ENCODE measurements at places on chromosomes 2 and 18.

GRCh38 chr2:85959185-85959584 is 70.4 kb upstream of the ST3GAL5 start:
- DNase-seq, result no peak

DNA sequence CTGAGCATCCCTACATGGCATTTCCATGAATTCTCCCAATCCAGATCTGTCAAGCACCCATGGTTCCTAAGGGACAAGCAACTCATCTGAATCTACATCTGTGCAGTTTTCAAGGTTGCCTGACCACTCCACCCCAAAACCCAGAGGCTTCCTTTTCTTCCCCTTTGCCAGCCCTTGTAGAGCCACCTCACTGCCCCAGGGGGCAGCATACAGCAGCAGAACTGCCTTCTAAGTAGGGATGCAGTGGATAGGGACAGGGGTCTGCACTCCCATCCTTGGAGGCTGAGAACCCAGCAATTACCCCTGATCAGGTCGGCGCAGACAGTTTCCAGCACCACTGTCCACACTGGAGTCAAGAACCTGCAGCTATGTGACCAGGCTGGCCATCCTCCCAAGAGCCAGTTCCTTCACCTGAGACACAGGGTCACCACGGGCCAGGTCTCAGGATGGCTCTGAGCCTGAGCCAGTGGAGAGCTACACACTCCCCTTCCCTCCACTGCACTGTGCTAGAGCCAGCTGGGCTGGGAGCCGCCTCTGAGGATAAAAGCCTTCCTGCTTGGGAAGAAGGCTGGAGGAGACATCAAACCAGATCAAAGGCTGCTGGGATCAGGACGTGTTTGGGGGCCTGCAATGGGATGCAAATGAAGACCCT is 283.1 kb downstream of the CELF4 start:
- peak; percentile 21 for DNase-seq

DNA sequence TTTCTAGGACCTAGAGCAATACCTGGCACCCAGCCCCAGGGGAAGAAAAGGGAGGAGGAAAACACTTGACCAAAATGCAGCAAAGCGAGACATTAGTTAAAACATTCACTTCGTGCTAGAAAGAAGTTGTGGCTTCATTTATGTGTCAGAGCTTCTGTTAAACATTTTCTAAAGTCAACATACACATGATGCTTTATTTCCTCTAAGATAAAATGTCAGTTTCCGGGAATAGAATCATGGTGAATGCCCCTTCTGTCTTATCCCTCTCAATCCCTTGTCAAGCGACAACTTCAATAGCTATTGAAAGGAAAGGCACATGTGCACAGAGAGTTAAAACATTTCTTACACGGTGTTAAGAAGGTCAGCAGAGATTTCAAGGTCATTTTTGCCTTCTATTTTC is 404.6 kb upstream of the CWC22 start:
- no peak for DNase-seq

DNA sequence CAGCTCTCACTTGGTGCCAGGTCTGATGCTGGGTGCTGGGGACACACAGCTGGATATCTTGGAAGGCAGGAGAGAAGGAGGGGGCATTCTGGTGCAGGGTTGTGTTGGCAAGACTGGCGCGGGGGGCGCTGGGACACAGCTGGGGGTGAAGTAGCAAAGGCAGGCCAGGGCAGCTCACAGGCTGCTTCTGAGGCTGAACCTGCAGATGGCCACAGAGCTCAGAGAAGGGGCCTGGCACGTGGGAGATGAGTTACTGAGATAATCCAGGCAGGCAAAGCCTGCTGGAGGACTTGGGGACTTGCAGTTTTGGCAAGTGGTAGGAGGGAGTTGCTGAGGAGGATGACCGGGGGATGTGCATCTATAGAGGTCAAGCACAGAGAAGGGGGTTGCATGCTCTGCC is 16.2 kb upstream of the DGKD start:
- no peak for DNase-seq

DNA sequence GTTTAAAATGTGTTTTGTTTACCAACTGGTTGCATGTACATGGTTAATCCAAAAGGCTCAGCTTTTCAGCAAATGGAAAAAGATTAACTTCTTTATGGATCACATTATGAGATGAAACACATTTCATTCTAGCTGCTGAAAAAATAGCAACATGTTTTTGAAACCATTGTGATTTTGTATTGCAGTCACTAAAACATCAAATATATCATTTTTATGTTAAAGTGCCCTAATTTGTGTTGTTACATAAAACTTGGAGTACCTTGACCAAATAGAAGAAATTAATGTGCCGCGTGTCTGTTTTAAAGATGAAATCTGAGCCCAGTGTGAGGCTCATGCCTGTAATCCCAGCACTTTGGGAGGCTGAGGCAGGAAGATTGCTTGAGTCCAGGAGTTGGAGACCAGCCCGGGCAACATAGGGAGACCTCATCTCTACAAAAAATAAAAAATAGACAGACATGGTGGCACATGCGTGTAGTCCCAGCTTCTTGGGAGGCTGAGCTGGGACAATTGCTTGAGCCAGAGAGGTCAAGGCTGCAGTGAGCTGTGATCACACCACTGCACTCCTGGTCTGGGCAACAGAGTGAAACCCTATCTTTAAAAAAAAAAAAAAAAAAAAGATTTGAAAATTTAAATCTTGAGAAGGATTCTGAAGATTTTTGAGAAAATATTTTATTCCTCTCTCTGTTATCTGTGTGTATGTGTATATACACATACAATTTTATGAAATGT is 96.6 kb downstream of the FMNL2 start:
- no peak for DNase-seq

DNA sequence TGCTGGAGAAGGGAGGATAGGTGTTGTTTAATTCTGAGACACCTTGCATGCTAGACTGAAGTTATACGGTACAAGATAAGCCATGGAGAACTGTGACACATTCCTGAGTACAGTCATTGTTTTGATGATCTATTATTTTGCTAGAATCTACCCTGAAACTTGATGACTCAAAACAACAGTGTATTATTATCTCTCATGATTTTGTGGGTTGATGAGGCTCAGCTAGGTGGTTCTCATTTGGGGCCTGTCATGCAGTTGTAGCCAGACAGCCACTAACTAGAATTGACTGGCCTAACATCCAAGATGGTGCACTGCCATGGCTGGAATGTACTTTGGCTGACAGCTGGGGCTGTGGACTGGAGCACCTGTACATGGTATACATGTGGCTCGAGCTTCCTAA is 5.4 kb upstream of the IL1R1 start:
- no peak for DNase-seq

GRCh38 chr18:77001979-77002378 is 130.6 kb downstream of the MBP start:
- DNase-seq, result no peak

DNA sequence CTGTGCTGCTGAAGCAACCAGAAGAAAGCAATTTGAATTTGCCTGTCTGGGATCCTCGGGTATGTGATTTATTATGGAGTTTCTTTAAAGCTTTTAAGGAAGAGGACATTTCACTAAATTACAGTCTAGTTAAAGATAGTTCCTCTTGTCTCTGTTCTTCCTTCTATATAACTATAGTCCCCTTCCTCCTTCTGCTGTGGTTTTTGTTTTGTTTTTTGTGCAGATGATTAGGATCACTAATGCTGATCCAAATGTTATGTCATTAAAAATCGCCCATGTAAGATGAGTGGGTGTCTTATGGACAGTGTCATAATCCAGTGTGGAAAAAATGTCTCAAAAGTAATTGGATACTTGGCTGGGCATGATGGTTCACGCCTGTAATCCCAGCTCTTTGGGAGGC is 24.7 kb downstream of the PAPOLG start:
- DNase-seq, result no peak

DNA sequence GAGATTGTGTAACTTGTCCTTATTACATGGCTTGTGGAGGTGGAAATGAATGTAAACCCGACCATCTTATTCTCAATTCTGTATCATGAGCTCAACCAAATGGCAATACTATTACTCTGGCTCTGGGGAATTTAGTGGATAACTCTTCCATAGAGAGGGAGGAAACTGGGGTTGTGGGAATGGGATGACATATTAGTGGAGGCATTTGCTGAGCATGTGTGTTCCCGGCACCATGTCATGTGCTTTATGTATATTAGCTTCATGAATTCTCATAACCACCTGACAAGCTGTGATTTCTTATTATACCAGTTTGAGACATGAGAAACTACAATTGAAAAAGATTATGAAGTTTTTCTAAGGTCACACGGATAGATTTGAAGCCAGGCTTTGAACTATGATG is 112.8 kb upstream of the TMEFF2 start:
- no peak for DNase-seq

GRCh38 chr2:182715121-182715891 is 751 bp upstream of the DNAJC10 start:
- DNase-seq, result no peak

DNA sequence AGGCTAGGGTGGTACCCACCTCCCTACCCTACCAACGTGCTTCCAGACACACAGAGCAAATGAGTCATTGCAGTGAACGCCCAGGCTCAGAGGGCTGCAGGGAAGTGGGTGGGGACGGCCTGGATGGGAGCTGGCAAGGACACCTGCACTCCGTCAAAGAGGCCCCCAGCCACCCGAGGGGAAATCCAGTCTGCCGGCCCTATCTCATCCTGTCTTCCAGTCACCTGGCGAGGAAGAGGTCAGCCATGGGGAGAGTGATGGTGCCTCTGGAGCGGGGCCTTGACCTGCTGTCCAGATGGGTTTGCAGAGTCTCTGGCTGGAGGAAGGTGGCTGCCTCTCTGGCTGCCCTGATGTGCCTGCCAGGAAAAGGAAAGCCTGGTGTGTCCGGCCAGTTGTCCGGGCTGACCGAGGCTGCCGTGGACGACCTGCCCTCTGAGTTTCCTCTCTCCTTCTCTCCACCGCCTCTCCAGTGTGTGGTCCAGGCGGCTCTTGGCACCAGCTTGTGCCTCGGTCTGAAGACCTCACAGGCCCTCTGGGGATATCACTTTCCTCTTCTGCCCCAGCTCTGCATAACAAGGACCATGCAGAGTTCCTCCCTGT is 209.7 kb upstream of the COPS8 start:
- peak; percentile 20 for DNase-seq

GRCh38 chr18:9244376-9244775 is 90.2 kb upstream of the TWSG1 start:
- DNase-seq, result no peak

- no peak for DNase-seq
Observed at GRCh38 chr2:60453872-60454271, 99.6 kb downstream of the BCL11A start.

DNA sequence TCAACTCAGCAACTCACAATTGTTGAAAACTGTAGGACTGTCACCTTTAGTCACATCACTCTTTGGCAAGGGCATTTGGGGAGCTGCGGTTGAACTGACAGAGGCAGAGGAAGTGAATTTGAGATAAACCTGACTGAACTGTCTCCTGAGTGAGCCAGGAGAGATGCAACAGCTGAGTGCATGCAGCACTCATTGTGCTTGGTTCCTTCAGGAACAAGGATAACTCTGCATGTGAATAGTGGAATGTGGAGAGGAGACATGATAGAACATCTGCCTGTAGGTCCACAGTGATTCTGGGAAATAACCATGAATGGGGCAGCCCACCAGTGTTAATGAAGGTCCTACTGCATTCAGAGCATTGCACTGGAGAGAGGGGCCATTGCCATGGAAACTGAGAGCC is 494.7 kb downstream of the STK39 start:
- no peak for DNase-seq

DNA sequence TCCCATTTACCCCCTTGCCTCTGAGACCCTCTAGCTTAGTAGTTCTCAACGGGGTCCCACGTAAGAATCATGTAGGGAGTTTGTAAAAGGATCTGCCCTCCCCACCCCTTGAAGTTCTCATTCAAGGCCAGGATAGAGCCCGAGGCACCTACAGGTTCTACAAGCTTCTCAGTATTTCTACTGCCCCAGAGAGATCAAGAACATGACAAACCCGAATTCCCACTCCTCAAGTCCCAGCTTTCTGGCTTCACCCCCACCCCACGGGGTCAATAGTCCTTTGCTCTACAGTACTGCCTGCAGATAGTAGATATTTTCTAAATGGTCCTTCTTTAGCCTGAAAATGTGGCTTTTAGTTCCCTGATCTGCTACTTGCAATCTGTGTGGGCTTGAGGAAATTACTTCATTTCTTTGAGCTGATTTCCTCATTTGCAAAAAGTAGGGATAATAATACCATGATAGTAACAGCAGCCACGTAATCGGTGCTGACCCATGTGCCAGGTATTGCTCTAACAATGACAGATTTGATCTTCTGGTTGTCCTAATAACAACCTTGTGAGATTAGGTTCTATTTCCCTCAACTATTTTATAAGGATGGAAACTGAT is 7.1 kb downstream of the CIB4 start:
- no peak for DNase-seq

DNA sequence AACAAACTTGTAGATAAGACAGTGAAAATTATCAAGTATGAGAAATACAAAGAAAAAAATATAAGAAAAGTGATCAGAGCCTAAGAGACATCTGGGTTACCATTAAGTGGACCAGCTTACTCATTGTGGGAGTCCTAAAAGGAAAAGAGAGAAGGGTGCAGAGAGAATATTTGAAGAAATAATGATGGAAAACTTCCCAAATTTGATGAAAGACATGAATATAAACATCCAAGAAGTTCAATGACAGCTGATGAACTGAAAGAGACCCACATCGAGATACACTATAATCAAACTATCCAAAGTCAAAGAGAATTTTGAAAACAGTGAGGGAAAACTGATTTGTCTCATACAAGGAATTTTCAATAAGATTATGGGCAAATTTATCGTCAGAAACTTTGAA is 22.5 kb downstream of the ARHGAP25 start:
- no peak for DNase-seq

- no peak for DNase-seq
Observed at GRCh38 chr18:2894841-2895370, 48.1 kb downstream of the EMILIN2 start.

DNA sequence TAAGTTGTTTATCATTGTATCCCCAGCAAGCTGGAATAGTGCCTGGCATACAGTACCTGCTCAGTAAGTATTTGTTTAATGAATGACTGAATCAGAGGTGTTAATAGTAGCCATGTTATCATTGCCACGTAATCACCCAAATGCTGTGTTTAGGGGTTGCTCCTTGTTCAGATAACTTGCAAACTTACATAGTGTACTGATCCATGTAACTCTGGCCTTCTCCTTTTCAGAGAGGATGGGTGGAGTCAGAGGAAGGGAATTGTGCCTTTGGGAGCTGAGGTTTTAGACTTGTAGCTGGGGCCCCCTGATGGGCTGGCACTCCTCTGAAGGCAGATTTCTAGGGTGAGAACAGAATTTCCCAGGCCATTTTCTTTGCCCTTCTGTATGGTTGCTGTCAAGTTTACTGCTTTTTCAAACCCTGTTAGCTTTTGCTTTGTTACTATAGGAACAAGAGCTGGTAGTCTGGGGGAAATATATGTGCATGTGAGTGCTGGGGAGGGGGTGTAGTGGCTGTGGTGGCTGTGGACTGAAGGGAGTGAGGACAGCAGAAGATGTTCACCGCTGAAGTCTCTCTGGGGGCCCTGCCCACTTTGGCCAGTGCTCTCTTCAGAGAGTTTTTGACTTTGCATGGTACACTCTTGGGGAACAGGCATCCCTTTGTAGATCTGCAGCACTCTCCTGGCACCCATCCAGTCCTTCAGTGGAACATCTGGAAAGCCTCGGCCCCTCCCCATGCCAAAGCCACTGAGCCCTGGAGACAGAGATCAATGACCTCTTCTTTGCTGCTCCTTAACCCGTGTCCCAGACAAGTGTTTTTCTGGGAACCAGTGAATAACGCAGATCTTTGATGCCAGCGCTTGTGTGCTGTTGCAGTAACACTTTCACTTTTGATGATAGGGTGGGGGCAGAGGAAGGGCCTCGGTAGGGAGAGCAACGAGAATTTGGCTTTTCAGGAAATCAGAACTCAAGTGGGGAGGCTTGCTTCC is 209.0 kb downstream of the PRKCE start:
- DNase-seq, result peak; percentile 23

GRCh38 chr2:223315813-223316212 is 263.8 kb downstream of the KCNE4 start:
- no peak for DNase-seq
